ENCODE measurements at places on chromosomes 7 and 10.

DNA sequence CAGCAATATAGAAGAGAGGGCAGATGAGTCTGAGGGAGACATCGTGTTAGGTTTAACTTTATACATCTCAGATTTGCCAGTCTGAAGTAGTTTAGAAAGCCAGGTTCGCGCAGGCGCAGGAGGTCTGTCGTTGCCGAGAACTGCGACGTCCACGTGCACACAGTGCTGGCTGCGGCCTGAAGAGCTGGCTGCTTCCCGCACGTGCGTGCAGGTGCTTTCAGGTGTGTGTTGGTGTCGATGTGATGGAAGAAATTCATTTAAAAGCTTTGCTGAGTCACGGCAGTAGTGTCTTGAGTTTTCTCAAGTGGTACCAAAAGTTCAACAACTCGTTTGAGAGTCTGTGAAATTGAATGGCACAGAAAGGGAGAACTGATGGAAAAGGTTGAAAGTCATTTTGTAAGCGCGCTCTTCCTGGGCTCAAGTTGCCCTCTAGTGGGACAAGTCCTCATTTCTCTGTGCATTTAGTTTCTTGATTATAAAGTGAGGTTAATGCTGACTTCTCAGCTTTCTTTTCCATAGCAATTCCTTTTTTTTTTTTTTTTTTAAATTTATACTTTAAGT, 18.6 kb downstream of the WDR37 start:
- DNase-seq, result no peak

DNA sequence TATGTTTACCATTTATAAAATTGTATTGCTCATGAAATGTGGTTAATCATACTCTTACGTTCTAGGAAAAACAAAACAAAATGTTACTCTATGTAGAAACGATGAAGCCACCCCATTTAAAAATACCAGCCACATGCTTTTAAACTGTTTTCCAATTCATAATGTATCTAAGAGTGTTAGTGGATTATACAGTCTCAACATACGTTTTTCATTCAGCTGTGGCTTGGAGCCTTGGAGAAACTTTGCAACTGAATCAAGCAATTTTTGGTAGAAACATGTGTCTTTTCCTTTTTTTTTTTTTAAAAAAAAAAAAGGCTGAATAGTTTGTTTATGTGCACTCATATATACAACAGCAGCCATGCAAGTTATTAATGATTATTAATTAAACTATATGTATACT, 378.0 kb upstream of the SEMA3D start:
- DNase-seq, result no peak

DNA sequence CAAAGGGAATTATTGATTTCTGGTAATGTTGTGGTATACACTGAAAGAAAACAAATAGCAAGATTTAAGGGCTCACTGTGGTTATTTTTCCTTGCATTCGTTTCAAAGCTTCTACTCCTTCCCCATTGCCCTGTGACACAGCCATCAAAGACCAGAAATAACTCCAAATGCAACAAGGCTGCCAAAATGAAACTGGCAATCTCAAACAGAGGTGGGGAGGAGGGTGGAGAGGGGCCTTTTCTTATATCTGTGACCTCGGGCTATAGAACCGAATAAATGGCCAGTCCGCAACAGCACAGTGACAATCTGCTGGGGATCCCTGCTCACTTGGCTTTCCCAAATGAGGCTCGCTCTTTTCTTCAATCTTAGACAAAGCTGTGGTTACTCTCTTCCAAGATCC, 17.4 kb upstream of the SPOCK2 start:
- no peak for DNase-seq

DNA sequence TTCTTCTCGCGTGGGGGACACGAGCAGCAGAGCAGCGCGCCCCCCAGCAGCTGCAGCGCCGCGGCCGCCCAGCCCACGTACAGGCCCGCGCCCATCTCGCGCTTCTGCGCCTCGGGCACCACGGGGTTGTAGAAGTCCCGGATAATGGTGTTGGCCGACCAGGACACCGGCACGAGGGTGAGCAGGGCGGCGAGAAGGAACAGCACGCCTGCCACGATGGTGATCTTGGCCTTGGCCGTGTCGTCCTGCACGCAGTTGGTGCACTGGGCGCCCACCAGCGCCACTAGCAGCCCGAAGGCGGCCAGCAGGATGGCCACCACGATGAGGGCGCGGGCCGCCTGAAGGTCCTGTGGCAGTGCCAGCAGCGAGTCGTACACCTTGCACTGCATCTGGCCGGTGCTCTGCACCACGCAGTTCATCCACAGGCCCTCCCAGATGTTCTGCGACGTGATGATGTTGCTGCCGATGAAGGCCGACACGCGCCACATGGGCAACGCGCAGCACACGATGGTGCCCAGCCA, 529 bp downstream of the CLDN3 start:
- DNase-seq, result no peak

DNA sequence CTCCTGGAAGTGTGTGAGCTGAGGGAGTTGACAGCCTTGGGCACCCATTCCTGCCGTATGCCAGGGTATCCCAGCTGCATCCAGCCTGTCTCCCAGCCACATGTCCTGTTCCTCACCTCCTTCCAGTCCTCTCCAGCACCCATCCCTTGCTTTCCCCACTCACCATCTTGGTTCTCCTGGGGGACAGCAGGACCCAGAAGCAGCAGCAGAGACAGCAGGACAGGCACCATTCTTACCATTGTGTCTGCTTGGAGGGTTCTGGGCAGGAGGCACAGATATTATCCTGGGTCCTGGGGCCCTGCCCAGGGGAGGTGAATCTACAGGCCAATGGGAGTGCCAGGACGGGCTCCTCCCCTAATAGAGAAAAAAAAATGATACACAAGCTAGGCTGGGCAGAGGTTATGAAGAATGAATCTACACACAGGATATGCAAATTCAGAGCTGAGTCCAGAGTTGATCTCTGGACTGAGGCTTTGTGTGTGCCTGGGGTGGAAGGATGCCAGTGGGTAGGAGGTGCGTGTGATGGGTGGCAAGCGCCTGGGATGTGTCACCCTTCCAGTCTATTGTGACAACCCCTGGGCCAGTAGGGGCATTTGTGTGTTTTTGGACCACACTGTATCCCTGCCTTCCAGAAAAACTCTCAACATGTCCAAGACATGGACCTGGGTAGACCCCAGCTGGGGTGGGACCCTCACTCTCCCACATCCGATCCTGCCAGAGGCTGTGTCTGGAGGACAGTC, at the start of gene AZGP1:
Gene AZGP1, minus strand, starts transcription at position 250 of the 740 bp plus-strand sequence. Its CDS starts 11 bp downstream, at position 239.
- no peak for DNase-seq

- DNase-seq, result no peak
Observed at GRCh38 chr10:89047397-89047796, 56.8 kb downstream of the FAS start.

DNA sequence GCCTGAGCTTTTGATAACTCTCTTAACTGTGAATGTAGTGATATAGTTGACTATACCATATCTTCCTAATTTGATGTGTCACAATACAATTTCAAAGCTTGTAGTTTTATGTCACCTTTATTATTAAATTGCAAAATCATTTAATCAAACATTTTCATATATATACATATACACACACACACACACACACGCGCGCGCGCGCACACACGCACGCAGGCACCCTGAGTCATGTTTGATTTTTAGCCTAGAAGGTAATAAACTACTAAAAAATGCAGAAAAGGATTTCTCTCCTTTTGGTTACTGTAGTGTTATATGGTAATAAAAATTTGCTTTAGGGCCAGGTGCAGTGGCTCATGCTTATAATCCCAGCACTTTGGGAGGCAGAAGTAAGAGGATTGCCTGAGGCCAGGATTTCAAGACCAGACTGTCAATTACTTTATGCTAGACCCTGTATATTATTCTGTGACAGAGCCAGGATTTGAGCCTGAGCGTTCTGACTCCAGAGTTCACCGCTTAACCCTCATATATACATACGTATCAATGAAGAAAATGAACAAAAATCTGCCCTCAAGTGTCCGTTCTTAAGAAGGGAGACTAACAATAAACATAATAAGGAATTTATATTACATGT, 89.6 kb downstream of the PODXL start:
- DNase-seq, result no peak

GRCh38 chr7:42117201-42117600, 119.8 kb downstream of the GLI3 start:
- DNase-seq, result no peak

- DNase-seq, result no peak
Observed at GRCh38 chr7:135731131-135731530, 3.1 kb upstream of the SLC13A4 start.

GRCh38 chr7:46559194-46559832, 638.2 kb upstream of the IGFBP3 start:
- no peak for DNase-seq

- no peak for DNase-seq
Observed at GRCh38 chr7:26265499-26266075, 26.1 kb upstream of the SNX10 start.

DNA sequence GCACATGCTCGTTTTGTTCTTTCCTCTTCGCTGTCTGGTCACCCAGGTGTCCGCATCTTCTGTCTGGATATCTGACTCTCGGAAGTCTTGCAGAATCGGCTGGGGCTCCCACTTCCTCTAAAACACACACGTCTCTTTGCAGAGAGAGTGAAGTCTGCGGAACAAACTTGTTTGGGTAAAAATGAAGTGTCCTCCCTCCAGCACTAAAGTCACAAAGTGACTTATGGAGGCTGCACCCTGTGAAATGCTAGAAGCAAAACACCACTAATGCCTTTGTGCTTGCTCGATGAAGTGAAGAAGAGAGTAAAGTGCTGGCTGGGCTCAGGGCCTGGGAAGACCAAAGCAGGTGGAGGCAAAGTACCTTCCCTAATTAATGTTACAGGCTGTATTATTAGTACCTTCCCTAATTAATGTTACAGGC, 71.4 kb downstream of the FGFR2 start:
- DNase-seq, result no peak

- no peak for DNase-seq
Observed at GRCh38 chr10:103879409-103879808, 24.0 kb upstream of the SH3PXD2A start.

DNA sequence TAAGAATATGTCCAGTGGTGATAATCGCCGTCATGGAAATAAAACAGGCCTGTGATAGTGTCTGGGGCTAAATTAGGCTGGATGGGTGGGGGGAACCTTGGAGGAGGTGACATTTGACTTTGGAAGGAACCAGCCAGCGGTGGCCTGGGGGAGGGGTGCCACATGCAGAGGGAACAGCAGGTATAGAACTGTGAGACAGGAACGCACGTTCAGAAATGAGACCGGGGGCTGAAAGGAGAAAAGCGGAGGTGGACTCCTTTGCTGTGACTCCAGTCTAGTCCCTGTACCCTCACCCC, 2.6 kb upstream of the CYP26A1 start:
- no peak for DNase-seq

GRCh38 chr10:43852149-43852548, 203.5 kb upstream of the ZNF32 start:
- no peak for DNase-seq

DNA sequence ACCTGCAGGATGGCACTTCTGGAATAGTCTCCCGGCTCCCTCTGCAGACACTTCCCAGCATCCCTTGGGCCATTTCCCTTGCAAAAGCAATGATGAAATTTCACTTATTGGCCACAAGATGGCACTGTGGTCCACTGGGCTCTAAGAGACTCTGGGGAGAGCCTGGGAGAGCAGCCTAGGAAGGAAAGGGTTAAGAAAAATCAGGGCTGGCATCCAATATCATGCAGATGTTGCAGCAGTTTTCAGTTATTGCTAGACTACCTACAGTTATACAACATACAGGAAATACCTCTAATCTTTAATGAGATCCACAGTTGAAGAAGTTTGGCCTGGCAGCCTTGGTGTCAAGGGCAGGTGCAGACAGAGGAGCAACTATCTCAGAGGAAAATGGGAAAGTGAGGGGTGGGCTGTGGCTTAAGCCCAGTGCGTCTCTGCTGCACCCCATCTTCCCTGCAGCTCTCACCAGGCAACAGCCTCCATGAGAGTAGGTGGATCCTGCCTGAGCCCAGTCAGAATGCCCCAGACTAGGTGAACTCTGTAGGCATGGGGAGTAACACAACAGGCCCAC, 100.2 kb upstream of the PRSS58 start:
- no peak for DNase-seq

- DNase-seq, result no peak
Observed at GRCh38 chr7:158911145-158911544, 54.8 kb downstream of the DYNC2I1 start.

DNA sequence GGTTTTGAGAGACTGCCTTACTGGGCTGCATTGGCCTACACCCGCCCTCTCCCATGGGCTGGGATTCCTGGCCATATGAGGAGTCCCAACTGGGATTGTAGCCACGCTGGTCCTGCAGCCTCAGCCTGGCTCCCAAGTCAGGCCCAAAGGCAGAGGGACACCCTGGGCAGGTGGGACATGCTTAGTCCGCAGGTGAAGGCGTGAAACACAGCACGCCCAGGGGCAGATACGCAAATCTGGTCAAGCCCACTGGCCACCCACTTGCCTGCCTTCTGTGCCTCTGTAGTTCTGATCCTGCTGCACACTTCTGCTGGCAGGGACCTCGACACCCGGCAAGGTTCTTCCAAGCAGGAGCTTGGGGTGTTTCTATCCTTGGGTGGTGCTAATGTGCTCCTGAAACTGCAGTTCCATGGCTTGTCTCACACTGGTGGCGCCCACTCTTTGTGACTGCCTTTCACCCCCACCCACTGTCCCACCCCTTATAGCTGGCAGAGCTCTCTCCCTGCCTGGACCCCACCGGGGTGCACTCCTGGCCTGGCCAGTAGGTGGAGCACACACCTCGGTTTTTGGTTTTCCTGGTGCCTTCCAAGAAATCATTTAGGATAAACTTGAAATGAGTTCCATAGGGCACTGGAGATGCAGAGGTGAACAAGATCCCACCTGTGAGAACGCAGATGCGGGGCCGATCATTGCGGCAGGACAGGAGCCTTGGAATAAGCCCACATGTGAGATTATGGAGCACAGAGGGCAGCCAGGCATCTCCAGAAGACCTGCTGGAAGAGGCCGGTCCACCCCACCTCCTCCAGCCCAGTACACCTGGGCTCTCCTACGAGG, 47.9 kb downstream of the MKI67 start:
- peak; percentile 12 for DNase-seq

GRCh38 chr7:135994466-135995205, 17.5 kb upstream of the MTPN start:
- peak; percentile 8 for DNase-seq

DNA sequence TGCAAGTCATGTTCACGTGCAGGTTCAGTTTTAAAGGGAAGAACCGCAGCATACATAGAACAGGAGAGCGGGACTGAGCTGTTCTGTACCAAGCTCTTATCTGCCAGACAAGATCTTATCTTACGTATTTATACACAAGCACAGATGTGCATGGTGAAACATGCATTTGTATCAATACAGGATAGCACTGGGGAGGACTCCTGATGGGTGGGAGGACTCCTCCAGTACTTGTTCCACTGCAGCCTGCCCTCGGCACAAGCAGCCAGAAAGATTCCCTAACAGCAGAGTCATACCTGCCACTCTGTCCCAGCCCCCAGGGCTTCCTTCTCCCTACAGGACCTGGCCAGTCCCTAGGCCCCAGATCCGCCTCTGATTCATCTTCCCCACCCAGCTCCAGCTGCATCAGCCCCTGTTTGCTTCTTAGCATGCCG, 13.2 kb upstream of the PRKCQ start:
- no peak for DNase-seq

DNA sequence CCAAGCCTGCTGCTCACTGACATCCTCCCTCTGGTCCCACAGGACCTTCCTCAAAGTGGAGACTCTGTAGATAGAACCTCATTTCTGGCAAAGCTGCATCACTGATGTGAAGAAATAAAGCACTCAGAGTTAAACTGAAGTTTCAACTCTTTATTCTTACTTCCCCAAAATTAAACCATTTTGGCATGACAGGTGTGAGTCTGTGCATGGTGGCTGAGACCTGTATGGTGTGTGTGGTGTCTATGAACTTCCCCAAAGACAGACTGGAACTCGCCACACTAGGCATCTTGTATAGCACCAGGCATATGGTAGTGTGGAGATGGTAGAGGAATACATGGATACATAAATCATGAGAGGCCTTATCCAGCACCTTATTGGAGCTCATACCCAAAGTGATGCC, 6.6 kb upstream of the WDFY4 start:
- DNase-seq, result no peak

GRCh38 chr7:150946421-150947240, 31.5 kb downstream of the KCNH2 start:
- DNase-seq, result no peak

All from stimulated activated naive CD4-positive, alpha-beta T cell treated with Interleukin-2 at 50 U/mL for 16 hours (primary cell).